ENCODE measurements at places on chromosomes 16 and 17.

DNA sequence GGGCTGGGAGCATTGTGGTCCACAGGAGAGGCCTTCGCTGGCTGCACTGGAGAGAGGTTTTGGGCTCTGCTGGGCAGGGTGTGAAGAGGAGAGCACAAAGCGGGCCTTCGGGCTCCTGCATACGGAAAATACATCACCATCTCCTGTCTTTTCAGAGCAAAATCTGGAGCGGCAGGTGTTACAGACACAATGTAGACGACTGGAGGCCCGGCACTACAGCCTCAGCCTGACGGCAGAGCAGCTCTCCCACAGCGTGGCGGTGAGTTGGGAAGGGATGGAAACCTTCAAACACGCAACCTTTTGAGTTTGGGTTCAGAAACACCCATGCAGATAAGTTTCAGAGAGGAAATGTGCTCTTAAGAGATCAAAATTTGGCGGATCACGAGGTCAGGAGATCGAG is 17.9 kb downstream of the GINS2 start:
- DNase-seq = no peak

- DNase-seq = no peak
Measured at GRCh38 chr17:45106582-45106981, 25.7 kb downstream of the PLCD3 start.

DNA sequence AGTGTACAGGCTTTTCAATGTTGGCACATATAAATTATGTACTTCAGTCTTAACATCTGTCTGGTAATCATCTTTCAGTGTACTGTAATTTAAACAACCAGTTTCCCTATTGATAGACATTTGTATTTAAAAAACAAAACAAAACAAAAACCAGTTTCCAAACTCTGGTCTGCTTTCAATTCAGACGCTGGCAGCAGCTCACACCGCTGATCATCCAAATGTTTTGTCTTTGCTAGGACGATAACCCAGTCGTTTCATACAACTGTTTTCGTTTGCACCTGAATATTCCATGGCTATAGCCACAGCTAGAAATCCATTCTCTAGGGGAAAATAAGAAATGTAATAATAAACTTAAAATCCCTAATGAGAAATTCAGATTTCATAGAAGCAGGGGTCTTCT is 47.8 kb downstream of the RBFOX1 start:
- no peak for DNase-seq

DNA sequence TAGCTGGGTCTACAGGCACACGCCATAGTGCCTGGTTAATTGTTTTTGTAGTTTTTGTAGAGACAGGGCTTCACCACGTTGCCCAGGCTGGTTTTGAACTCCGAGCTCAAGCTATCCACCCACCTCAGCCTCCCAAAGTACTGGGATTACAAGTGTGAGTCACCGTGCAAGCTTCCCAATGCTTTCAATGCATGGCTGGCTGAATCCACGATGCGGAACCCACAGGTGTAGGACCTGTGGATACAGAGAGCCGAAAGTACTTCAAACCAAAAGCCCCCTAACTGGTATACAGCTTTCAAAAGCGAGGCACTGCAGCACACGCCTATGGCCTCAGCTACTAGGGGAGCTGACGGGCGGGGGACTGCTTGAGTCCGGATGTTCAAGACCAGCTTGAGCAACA is 44.8 kb downstream of the METTL16 start:
- no peak for DNase-seq

- DNase-seq = peak; percentile 8
Measured at GRCh38 chr17:2703181-2703580, 8.4 kb downstream of the CLUH start.

- no peak for DNase-seq
Measured at GRCh38 chr16:48076455-48077012, 79.3 kb downstream of the ABCC12 start.

- DNase-seq = no peak
Measured at GRCh38 chr17:19248151-19248927, 11.2 kb downstream of the EPN2 start.

DNA sequence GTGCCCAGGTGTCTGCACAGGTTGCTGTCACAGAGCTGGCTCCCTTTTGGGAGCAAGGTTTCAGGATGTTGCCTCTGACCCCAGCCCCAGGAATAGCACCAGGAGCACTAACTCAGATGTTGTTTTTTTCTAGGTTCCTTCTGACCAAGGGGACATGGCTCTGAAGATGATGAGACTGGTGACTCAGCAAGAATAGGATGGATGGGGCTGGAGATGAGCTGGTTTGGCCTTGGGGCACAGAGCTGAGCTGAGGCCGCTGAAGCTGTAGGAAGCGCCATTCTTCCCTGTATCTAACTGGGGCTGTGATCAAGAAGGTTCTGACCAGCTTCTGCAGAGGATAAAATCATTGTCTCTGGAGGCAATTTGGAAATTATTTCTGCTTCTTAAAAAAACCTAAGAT is 28.1 kb downstream of the SCPEP1 start:
- no peak for DNase-seq

DNA sequence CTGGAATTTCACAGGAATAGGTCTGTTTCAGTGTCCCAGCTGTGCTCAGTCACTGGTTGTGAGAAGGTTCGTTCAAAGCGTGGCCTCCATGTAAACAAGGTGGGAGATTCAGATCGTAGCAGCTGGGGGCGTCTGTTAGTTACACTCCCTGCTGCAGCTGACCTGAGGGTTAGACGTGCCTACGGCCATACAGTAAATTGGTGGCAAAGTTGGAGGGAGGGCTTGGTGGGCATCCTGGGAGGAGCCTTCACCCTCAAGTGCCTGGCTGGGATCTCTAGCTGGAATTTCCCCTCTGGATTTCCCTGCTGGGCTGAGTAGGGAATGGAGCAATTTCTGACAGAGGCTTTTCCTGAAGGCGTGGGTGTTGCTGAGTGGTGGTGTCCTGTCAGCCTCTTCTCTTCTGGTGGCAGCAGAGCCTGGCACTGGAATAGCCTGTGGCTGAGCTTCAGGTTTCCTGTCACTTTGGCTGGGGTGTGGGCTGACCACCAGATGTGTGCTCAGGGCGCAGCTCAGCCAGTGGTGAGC is 6.4 kb downstream of the FCSK start:
- DNase-seq = no peak

GRCh38 chr16:17408955-17409441 is 61.8 kb downstream of the XYLT1 start:
- no peak for DNase-seq

GRCh38 chr17:16338391-16338790 is 14.9 kb downstream of the CENPV start:
- DNase-seq = no peak

GRCh38 chr17:42525221-42525620 is 10.8 kb upstream of the NAGLU start:
- DNase-seq = no peak

DNA sequence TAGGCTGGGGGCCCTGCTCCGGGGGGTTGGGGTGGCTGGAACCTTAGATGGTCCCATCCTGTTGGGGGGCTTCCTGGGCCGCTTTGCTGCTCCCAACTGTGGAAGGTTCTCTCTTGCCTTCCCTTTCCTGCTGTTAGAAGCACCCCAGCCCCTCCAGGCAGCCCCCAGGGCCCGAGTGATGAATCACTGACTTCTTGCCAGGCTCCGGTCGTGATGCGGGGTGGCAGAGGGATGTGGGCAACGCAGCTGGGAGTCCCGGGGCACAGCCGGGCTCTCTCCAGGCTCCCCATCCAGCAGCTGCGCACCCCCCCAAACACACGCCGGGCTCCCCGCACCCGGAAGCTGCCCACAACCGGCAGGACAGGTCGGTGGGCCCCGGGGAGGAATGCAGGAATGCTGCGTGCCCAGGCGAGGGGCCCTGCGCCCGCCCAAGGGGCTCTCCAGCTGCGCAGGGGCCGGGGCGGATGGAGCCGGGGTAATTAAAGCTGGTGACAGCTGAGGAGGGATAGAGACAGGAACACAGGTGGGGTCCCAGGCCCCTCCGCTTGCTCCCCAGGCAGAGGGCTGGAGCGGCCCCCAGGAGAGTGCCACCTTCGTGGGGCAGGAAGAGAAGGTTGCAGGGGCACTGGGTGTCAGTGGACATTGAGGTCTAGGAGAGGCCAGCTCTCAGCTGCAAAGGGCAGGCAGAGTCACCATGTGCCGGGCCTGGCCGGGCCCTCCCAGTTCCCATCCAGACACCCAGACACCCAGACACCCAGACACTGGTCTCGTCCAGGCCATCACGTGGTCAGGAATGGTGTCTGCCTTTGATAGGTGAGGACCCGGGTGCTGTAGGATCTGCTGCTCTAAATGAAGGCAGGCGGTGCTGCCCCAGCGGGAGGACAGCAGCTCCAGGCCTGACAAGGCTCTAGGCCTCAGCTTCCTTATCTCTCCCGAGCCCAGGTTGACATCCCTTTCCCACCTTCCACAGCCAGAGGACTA is 15.0 kb upstream of the SLC38A10 start:
- DNase-seq = no peak

- DNase-seq = no peak
Measured at GRCh38 chr17:56495556-56495955, 97.9 kb upstream of the NOG start.

DNA sequence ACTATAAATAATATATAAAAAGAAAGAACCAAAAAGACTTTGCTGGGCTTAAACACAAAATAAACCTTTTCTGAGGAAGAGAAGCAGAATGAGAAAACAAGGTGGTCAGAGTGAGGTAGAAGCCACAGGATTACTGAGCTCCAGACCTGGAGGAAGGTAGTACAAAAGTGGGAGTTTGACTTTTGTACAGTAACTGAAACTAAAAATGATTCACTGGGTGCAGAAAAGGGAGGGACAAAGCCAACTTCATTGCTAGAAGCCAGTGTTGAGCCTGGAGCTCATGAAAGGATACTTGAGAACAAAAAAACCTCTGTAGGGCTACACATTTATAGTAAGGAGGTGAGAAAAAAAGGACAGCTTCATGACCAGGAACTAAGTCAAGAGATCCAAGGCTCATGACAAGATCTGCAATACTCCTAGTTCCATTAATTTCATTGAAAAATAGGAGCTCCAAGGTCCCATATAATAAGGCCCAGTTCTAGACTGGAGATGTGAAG is 45.5 kb downstream of the PKD1L3 start:
- no peak for DNase-seq

- no peak for DNase-seq
Measured at GRCh38 chr16:27103954-27104353, 37.2 kb downstream of the C16orf82 start.

DNA sequence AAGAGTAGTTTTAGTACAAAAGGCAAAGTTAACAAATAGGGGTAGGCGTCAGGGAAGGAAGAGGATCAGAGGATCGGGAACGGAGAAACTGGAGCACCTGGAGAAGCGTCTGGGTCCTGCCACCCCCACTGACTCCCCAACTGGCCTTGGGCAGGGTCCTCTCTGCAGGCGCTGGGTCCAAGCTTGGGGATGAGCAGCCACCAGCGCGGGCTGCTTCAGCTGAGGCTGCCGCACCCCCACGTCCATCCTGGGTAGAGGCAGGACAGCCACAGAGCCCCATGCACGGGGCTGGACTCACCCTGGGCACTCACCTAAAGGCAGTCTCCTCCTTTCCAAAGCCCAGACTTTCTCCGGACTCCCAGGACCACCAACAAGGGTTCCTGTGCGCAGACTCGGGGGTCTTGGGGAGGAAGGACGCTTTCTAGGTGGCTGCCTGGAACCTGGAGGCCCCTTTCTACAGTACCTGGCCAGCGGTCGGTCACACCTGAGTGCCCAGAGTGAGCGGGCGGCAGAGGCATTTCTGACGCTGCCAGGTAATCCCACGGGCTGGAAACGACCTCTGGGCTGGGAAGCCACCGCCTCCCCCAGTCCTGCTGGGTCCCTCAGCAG is 1.1 kb downstream of the HS3ST6 start:
- DNase-seq = no peak

GRCh38 chr16:80540516-80541305 is at the start of gene DYNLRB2:
DYNLRB2 (plus strand) TSS chr16:80540993; CDS start chr16:80541077, 84 bp downstream.
- DNase-seq = peak; percentile 89

DNA sequence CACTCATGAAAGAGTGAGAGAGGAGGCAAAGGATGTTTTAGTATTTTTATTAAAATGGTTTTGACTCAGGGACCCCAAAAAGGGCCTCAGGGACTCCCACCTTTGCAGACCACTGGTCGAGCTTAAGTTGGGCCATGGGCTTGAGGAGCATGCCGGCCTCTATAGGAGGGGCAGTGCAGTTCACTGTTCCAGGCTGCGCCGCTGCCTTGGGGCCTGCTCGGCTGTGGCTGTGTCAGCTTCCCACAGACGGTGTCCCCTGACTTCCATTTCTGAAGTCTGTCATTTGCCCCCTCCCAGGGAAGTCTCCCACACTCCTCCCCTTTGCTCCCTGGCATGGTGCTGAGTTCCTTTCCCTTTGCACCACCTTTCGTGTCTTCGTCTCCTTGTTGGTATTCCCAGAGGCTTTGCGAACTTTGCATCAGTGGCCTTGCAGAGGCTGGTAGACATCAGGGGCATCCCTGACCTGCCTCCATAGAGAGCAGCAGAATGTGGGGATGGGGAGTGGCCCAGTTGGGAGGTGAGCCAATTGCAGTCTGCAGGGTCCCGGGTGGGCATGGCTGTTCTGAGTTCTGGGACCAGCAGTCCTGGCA is 17.1 kb downstream of the MPRIP start:
- DNase-seq = no peak

DNA sequence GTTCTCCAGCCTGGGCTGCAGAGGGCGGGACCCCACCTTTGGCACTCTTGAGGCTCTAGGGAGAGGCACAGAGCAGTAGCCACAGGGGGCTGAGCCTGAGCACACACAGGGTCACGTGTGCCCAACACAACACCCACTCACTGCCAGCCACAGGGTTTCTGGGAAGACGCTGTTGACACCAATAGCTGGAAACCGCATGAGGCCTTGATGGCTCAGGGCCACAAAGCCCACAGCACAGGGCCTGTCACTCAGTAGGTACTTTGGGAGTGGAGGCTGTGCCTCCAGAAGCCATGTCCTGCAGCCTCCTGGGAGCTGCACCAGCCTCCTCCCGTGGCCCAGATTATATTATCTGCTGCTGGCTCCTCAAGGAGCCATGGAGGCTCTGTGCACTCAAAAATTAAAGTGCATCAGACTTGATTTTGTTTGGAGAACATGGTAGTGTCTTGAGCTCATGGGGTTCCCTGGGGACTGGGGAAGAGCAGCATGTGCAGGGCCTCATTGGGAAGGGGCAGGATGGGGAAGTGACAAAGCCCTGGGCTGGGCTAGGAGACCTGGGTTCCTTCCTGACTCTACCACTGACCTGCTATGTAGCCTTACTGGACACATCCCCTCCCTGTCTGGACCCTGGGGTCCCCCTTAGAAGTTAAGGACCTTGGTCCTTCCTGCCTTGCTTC is 12.5 kb upstream of the SREBF1 start:
- peak; percentile 81 for DNase-seq

- no peak for DNase-seq
Measured at GRCh38 chr17:80427366-80428282, 12.7 kb downstream of the ENDOV start.

GRCh38 chr17:14044702-14045101 is 24.6 kb upstream of the COX10 start:
- DNase-seq = no peak

GRCh38 chr17:80145076-80146075 is 1.6 kb downstream of the EIF4A3 start:
- no peak for DNase-seq
